Inflammatory macrophage (primary cell): ENCODE measurements at places on chromosomes 7 and 10.
A peak's percentile ranks its signal among the peaks of the same experiment; 100 is the strongest.

DNA sequence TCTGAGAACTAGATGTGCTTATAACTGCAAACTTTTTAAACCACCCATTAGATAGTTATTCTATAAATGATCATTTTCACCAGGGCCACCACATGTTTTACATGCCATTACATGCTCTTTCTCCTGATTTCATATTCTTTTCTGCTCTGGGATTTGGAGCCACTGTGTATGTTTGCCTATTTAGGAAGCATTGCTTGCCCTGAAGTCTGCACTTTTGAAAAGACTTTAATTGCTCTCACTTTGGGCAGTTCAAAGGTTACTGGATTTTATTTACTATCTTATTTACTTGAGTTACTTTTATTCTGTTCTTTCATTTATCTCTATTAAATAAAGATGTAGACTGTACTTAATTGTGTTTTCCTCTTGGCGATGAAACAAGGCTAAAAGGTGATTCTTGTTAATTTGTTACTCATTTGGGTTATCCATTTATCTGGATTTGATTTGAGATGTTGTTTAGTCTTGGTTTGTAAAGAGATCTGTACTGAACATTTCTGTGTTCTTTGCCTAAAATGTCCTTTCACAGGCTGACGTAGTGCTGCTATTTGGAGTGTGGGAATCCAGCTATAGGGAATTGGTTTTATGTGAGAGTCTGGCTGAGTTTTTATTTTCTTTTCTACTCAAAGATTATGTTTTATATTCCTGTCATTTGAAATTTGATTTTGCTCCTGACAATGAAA lies 88.8 kb downstream of the SUGCT start:
- no peak for DNase-seq

DNA sequence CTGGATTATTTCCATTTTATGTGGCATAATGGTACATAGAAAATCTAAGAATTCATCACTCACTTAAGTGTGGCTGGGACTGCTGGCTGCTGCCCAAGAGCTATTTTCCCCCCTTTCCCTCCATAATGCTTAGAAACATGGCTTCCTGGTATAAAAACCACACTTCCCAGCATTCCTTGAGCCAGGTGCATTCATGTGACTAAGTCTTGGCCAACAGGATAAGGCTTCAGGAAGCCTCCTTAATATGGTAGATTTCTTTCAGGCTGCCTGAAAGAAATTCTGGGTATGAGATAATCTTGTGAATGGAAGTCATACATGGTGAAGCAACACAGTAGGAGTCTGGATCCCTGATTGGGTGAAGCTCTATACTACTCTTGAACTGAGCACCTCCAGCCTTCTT lies 178.0 kb downstream of the JAZF1 start:
- DNase-seq = peak; percentile 13

GRCh38 chr7:7292608-7293007 lies 110.3 kb downstream of the C1GALT1 start:
- DNase-seq = no peak

GRCh38 chr10:118956802-118957442 lies 72.6 kb upstream of the NANOS1 start:
- no peak for DNase-seq

DNA sequence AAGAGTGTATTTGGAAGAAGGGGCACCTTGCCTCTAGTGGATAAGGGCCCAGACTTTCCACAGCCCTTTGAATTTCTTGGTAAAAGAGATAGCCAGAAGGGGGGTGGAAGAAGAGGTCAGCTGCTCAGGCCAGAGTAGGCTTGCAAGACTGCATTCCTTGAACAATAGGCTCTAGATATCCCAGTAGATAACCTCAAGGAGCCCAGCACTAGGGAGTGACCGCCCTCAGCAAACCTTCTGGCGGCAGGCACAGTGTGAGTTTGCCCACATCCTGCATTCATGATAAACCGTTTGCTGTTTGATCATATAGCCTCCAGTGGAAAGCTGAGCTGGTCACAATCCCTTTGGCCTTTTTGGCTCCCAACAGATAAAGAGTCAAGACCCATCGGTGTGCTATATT lies 70.5 kb downstream of the NPY start:
- DNase-seq = no peak

GRCh38 chr10:73917566-73918305 lies 6.8 kb downstream of the PLAU start:
- DNase-seq = no peak

- peak; percentile 58 for DNase-seq
Measured at GRCh38 chr10:89332123-89332633, 4.4 kb downstream of the IFIT3 start.

DNA sequence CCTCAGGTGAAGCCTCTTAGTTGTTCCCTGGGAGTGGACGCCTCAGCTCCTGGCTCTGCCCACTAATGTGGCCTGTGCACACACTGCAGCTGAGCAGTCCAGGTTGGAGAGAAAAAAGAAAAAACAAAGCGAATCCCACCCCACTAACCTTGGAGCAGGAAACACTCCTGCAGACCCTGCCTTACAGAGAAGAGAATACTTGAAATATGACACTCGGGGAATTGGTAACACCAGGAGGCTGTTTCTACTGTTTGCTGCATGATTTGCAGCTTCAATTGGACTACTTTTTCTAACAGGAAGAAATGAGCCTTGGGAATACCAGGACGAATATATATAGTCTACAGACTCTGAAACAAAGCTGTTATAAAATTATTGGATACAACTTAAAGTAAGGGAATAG lies 22.2 kb downstream of the CDHR3 start:
- DNase-seq = no peak

- DNase-seq = no peak
Measured at GRCh38 chr10:74117738-74118137, 32.9 kb downstream of the AP3M1 start.

GRCh38 chr7:142356166-142356565 lies 98.3 kb upstream of the PRSS58 start:
- no peak for DNase-seq

DNA sequence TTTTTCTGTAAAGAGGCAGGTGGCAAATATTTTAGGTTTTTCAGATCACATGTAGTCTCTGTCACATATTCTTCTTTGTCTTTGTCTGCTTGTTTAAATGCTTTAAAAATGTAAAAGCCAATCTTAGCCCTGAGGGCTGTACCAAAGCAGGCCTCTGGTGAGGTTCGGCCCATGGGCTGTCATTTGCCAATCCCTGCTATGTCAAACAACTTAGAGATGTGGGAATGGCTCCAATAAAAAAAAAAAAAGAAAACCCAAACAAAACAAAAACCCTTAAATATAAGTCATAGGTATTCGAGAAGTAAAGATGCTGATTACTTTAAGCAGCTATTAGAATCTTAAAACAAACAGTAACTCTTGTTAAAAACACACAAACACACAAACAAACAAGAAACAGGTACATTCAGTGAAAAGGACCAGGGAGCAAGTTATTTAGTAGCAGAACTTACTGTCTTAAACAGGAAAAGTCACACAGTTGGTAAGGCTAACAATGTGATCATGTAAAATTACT lies 61.4 kb upstream of the NAMPT start:
- DNase-seq = no peak

GRCh38 chr7:40881405-40881926 lies 746.7 kb downstream of the SUGCT start:
- no peak for DNase-seq

DNA sequence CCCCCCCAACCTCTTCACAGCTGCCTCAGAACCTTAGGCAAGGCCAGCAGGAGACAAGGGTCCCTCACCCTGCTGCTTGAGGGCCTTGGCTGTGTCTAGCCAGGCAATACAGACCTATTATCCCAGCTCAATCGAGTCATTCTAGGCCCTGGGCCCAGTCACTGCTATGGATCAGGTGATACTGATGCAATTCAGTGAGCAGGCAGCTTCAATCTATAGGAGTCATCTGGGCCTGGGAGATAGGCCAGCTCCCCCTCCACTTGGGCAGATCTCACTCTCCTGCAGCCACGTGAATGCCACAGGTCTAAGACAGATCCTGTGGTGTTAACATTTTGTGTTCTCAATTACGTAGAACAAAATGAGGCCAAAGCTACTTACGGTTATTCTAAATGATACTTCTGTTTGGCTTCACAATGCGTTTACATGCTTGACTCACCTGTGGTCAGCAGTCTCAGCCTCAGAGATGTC lies 68.0 kb upstream of the LRRC4 start:
- no peak for DNase-seq

GRCh38 chr7:136324073-136324704 lies 347.0 kb upstream of the MTPN start:
- DNase-seq = no peak

DNA sequence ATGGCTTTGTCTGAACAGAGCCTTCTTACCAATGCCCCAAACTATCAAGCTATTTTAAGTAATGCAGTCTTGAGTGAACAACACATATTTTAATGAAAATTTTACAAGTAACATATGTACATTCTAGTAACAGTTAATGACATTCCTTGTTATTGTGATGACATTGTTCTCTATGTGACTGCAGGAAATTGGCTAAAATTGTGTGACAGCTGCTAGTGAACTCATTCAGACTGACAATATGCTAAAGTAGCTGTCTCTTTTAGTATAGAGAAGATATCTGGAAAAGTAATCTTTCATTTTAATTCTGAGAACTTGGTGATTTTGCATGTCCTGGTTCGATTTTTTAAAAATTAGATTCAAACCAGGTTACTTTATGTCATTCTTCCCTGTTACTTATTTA lies 259.8 kb upstream of the MAGI2 start:
- DNase-seq = no peak

GRCh38 chr7:113976508-113976907 lies 57.7 kb upstream of the PPP1R3A start:
- DNase-seq = no peak

- DNase-seq = peak; percentile 92
Measured at GRCh38 chr10:110225756-110226542, 18.5 kb downstream of the MXI1 start.

- DNase-seq = no peak
Measured at GRCh38 chr10:78382772-78383171, 349.1 kb downstream of the RPS24 start.

GRCh38 chr10:68428396-68429104 lies 21.5 kb upstream of the RUFY2 start:
- DNase-seq = no peak

GRCh38 chr10:78787125-78787524 lies 281.6 kb upstream of the ZMIZ1 start:
- DNase-seq = no peak

- no peak for DNase-seq
Measured at GRCh38 chr7:116862951-116863670, 724 bp downstream of the CAPZA2 start.

- peak; percentile 79 for DNase-seq
Measured at GRCh38 chr7:131231381-131232220, 96.1 kb upstream of the MKLN1 start.

DNA sequence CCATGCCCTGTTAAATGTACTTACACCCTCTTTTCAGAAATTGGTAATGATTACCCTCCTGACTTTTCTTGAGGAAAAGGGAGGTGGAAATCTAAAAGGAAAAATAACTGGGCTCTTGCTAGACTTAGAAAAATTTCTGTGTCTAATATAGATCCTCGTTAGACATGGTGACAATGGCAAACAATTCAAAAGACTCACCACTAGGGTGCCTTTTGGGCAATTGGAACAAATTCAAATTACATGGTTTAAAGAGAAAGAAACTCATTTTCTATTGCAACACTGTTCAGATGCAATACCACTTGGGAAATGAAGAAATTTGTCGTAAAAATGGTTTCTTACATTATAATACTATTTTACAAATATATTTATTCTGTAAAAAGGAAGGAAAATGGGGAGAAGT lies 950.1 kb downstream of the GRM8 start:
- no peak for DNase-seq

- DNase-seq = no peak
Measured at GRCh38 chr10:94485094-94485493, 60.5 kb upstream of the HELLS start.

- no peak for DNase-seq
Measured at GRCh38 chr7:55240418-55241142, 124.6 kb upstream of the LANCL2 start.

DNA sequence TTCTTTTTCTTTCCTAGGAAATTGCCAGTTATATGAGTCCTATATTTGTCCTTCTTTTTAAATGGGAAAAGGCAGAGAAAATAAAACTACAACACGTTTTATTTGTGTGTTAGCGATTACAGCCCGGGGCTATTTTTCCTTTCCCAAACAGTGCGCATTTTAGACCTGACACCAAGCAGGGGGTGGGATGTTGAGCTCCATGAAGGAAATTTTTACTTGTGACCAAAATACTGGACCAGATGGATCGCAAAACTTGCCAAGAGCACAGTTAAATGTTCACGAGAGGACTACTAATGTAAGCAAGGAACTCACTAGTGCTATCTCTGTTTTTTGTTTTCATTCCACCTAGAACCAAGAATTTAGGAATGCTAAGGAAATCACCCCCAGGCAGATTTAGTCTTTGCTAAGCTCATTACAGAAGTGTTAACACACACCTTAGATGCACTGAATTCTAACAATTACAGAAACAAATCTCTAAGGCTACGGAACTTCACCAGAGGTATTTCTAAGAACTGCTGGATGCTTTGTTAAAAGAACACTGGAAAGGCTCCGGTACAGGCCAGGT lies 114.8 kb downstream of the JAZF1 start:
- DNase-seq = no peak

DNA sequence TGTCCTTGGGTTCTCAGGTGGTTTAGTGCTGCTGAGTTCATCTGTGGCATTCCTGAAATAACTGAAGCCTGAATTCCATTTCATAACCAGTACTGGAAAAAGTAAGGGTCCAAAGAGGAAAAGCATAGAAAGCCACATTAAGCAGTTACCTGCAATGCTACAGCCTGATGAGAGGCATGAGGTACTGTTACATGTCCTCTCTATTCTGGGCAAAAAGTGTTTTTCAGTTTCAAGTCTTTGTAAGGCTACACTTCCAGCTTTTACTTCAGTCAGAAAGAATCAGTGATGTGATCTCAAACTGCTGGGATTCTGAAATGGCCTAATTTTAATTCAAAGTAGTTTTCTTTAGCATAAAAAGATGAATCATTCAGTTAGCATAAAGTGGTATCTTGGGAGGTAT lies 369.5 kb downstream of the PHF14 start:
- DNase-seq = no peak

DNA sequence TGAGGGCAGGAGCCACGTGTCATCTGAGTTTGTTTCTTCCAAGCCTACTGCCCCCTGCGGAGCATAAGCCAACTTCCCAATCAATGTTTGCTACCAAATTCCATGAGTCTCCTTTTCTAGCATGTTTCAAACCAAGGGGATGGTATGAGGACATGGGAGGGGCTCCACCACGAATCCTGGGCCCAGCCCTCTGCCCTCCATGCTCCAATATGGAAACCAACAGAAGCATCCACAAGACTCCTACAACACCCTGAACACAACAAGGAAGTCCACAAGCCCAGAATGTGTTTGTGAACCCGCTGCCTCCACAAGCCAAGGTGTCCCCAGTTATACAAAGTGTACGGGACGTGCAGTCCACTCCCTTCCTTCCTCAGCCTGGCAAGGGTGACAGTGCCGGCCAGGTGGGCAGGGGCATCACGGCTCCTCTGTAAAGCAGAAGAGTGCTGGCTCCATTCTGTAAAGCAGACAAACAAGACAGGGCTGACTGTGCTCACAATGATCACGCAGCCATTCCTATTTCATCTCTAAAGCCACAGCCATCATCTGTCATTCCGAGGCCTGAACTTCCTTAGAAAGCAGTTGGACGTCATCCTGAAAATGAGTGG lies 466.1 kb downstream of the PTPRN2 start:
- DNase-seq = no peak
